ENCODE measurements at places on chromosomes 5 and 9. TPM values are rescaled to one million over a fixed set of nuclear protein-coding genes. Genes with fewer than 3 reads are reported as not detected.

- DNase-seq = no peak
Measured at GRCh38 chr9:98607152-98607551, 101.6 kb downstream of the GABBR2 start.

MYORG gene
- total RNA-seq = 4.1 TPM

TAF11L5 gene
- not detected for total RNA-seq

MSX2 gene
- total RNA-seq = not detected

FOXI1 gene
- not detected for total RNA-seq

GRCh38 chr9:22838266-22838665, 391.6 kb downstream of the DMRTA1 start:
- DNase-seq = no peak

- no peak for DNase-seq
Measured at GRCh38 chr5:83914662-83915418, 194.2 kb upstream of the HAPLN1 start.

GRIN1 gene
- total RNA-seq = not detected

DNA sequence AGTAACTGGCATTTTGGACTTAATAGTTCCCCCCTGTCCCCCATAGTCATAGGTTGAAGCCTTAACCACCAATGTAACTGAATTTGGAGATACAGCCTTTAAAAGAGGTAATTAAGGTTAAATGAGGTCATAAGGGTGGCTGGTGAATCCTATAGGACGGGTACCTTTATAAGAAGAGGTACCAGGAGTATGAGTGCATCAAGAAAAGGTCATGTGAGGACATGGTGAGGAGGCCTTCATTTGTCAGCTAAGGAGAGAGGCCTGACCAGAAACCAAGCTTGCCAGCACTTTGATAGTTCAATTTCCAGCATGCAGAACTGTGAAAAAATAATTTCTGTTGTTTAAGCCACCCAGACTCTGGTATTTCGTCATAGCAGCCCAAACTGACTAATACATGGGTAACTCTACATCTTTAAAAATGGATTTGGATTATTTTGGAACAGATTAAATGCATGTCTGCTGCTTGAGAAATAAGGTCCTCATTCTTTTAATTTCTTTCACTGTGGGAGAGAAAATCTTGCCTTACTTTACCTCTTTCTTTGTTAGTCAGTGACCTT, 9.7 kb downstream of the RASA1 start:
- DNase-seq = no peak

IFNA13 gene
- not detected for total RNA-seq

GRCh38 chr5:35069188-35069587, 21.4 kb upstream of the AGXT2 start:
- no peak for DNase-seq

All from activated CD8-positive, alpha-beta T cell treated with anti-CD3 and anti-CD28 coated beads for 36 hours (primary cell).